ENCODE measurements at places on chromosomes 13 and 19. TPM values are rescaled to one million over a fixed set of nuclear protein-coding genes. Genes with fewer than 3 reads are reported as not detected.

- DNase-seq: peak; percentile 93
Measured at GRCh38 chr19:1503089-1503924, 9.5 kb downstream of the ADAMTSL5 start.

- no peak for DNase-seq
Measured at GRCh38 chr13:27921421-27921960, 1.7 kb downstream of the PDX1 start.

GRCh38 chr13:25190771-25191170 is 18.7 kb upstream of the AMER2 start:
- no peak for DNase-seq

- DNase-seq: no peak
Measured at GRCh38 chr13:83716121-83716520, 166.2 kb downstream of the SLITRK1 start.

DNA sequence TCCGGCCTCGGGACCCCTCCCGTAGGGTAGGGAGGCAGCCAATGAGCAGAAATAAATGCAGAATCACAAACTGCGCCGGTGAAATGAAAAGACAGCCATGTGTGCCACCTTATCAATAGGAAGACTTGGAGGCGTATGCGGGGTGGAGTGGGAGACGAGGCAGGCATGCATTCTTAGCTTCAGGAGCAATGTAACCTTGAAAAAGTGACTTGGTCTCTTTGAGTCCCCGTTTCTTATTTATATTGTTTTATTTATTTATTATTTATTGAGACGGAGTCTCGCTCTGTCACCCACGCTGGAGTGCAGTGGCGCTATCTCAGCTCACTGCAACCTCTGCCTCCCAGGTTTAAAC is 16.0 kb downstream of the SSC5D start:
- no peak for DNase-seq

DNA sequence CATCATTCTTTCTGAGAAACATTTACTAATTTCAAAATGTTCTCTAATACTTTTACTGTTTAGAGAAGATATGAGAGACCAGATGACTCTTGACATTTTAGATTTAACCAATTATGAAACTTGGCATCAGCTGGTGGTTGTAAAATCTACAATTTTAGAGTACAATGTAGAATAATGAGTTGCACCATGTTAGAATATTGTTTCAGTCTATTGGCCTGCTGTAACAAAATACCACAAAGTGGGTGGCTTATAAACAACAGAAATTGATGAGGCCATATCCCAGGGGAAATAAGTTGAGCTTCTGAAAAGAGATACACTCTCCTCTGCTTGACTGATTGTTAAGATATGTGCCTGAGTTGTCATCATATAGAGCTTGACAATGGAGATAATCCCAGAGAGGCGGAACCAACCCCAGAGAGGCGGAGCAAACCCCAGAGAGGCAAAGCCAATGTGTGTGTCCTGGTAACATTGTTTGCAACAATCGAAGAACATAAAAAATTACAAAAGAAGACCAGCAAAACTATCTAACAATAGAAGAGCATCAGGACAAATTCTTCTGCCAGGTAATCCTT is 373.0 kb upstream of the SLITRK1 start:
- DNase-seq: no peak

DNA sequence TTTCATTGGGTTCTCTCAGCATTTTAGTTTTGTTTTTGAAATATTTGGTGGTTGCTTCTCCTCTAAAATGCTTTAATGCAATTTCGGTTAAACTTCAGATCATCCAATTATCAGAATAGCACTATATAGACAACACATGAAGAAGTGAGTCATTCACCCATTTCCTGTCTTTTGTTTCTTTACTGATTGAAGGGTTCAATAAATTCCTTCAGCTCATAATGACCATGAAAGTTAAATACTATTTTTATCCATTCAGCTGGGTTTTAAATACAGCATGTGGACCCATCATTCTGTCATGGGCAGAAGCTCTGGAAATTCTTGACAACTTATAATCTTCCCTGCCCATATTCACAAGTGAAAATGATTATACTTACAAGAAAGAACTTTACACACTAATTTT is 187.2 kb downstream of the ITGBL1 start:
- no peak for DNase-seq

- peak; percentile 17 for DNase-seq
Measured at GRCh38 chr13:75357576-75358289, 124.2 kb downstream of the TBC1D4 start.

DNA sequence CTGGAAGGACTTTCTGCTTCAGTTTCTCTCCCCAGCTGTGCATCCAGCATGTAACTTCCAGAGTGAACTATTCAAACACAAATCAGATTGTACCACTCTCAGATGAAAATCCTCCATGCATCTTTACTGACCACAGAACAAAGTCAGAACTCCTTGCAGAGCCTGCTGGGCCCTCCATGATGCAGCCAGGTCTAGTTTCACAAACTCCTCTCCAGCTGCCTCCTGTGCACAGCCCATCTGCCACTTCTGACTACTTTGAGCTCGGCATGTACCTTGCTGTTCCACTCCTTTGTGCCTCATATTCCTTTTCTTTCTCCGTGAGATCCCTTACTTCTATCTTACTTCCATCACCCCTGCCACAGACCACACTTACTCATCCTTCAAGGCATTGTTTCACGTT is 31.4 kb downstream of the NALCN start:
- no peak for DNase-seq

DNA sequence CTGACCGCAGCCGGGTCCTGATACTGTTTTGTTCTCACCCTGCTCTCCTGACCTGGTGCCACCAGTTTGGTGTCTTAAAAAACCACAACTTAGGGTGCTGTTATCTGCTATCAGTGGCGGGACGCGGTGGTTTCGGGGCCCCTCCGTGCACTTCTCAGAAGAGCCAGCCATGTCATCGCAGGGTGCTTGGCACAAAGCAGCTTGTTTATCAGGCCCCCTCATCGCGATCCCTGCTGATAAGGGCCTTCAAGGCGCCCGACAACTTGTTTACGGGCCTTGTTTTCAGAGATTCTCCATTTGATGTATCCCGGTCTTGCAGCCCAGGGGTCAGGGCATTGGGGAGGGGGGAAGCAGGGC is 58.1 kb upstream of the KLF2 start:
- DNase-seq: no peak

GRCh38 chr13:50552424-50552966 is 291.0 kb downstream of the DLEU7 start:
- no peak for DNase-seq

- DNase-seq: no peak
Measured at GRCh38 chr19:35123573-35123972, 8.0 kb downstream of the FXYD3 start.

DNA sequence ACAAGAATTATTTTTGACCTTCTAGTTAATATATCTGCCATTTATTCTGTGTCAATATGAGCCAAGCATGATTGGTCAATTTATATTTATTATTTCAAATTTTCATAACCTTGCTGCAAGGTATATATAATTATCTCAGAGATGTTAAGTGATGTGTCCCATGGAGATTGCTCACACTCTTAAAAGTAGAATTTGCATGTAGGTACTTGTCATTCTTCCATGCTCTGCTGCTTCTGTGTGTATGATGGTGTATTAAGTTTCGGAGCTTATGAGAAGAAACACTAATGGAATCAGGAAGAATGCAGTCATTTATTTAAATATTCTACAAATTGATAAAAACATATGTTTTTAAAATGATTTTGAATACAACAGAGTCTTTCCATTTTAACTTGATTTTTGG is 586.8 kb upstream of the MIR17HG start:
- DNase-seq: no peak

DNA sequence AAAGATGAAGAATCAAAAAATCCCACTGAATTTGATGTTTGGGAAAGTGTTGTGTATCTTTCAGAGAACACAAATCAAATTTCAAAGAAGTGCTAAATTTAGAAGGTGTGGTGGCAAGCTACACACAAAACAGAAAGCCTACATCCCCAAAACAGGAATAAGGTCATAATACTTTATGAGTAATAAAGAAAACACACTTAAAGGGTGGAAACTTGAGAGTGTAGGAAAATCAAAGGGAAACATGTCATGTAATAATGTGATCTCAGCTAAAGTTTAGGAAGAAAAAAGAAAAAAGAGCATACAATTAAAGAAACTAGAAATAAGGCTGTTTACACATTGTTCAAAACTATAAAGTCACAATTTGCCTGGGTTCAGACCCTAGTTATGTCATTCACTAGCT is 668.7 kb downstream of the PCDH17 start:
- DNase-seq: no peak

DNA sequence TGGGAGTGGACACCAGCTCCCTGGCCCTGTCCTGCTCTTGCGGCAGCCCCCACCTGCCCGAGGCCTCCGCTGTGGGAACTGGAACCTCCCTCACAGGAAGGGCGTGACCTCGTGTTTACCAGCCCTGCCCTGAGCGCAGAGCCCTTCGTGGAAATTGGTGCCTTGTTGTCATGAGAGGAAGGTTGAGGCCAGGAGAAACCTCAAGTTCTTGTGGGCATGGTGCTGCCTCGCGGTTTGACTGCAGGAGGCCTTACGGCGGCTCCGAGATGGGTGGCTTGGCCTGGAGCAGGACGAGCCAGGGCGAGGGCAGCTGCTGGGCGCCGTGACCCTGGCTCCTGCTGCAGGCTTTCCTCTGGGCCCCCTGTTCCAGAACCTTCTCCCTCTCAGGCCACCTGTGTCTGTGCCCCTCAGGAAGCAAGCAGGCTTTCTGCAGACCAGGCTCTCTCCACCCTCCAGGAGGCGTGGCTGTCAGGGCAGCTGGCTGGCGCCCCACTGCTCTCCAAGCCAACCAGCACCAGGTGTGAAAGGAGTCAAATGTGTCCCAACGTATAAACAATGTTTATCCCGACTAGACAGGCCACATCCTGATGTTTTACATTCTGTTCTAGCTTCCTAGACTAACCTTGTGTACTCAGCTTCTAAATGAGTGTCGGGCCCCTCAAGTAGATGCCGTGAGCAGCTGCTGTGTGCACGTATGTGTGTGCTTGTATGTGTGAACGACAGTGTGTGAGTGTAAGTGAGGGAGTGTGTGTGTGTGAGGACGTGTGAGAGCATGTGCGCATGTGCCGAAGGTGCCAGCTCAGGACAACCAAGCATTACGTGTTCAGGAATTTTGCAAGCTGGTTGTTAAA is 10.4 kb upstream of the RASA3 start:
- DNase-seq: no peak

DNA sequence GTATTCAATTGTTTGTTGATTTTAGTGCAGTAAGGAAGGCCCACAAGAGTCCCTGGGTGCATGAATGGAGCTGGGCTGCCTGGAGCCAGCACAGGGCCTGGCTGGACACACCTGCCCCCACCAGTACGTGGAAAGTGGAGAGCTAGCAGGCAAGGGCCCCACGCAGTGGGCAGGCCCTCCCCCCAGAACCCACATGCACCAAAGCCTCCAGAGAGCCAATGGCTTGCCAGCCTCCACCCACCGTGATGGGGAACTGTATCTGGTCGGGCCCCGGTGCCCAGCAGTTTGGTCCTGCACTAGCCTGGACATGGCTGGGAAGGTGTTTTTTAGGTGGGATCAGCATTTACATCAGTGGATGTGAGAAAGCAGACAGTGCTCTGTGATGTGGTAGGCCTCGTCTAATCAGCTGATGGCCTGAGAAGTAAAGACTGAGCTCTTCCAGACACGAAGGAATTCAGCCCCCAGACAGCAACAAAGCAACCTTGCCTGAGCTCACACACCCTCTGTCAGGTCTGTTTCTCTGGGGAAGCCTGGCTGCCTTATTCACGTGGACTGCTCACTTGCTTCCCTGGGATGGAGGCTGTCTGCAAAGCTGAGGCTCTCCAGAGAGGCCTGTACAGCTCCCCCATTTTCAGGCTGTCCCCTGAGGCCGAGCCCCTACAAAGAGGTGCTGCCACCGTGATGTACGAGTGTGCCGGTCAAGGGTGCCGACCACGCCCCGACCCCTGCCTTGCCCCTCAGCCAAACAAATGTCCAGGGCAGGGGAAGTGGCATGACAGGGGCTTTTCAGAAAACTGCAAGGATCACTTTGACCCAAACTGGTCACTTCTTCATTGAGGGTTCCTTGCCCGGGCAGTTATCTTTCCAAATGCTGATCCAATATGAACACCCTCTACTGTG is 27.5 kb downstream of the RAB20 start:
- DNase-seq: no peak

DNA sequence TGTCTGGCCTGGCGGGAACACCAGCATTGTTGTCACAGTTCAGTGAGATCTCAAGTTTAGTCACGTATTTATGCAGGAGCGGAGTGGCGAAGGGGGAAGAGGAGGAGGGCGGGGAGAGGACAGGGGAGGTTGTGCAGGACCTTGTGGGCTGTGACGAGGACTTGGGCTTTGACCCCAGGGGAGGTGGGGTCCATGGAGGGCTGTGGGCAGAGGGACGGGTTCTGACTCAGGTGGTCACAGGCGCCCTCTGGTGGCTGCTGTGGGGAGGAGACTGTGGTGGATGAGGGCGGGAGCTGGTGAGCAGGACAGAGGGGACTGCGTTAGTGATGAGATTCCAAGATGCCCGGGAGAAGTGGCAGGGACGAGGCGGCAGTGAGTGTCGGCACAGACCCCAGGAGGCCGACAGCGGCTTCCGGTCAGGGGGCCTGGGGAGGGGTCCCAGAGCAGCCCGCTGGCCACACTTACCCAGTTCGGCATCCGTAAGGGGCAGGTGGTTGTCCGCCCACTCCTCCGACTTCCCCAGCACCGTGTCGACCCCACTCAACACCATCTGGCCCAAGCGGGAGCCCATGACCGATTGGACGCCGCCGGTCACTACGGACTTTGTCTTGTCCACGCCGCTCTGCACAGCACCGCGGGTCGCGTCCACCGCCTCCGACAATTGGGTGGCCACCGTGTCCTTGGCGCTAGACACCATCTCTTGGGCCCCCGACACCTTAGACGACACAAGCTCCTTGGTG is 15.7 kb downstream of the PLIN3 start:
- DNase-seq: peak; percentile 60

DNA sequence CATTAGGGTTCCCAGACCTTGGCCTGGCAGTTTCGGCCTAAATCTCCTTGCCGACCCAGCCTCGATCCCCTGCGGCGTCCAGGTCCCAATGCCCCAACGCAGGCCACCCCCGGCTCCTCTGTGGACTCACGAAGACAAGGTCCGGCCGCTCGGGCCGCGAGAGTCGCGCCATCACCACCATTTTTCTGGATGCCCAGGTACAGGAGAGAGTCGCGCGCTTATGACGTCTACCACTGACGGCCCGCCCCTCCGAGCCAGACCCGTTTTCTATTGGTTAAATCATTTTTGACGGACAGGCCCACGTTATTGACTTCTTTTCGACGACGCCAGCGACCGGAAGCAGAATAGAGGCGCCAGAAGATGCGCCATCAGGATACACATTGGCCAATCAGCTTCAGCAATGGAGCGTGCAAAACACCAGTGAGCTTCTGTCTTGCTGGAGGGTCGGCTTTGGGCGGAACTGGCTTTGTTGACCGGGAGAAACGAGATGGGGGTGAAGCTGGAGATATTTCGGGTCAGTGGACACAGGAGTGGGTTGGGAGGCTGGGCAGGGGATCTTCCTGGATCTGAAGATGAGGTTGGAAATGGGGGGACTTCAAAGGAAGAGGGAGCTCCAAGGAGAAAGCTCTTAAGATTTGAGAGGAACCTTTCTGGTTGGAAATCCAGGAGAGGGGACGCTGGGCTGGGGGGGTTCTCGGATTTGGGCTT is at the start of the genes PET100 and XAB2:
TSS of gene PET100 (plus strand) at position 447 of the 708 bp plus-strand sequence. CDS start at position 488, 41 bp downstream.
TSS of gene XAB2 (minus strand) at position 199 of the 708 bp plus-strand sequence. CDS start at position 181, 18 bp downstream.
- DNase-seq: peak; percentile 96

- no peak for DNase-seq
Measured at GRCh38 chr13:40794414-40795368, 5.3 kb downstream of the SLC25A15 start.

The MICU2 gene
- polyA plus RNA-seq: 50.3 TPM

The TPRX2 gene
- not detected for polyA plus RNA-seq

The ZNF730 gene
- 5.2 TPM for polyA plus RNA-seq

The PEAK3 gene
- not detected for polyA plus RNA-seq

The ADGRE1 gene
- polyA plus RNA-seq: not detected

The PPM1N gene
- 14.4 TPM for polyA plus RNA-seq

The ZNF506 gene
- polyA plus RNA-seq: 4.1 TPM

The CCDC8 gene
- 4.9 TPM for polyA plus RNA-seq

The HIF3A gene
- polyA plus RNA-seq: 38.8 TPM

Data from H1 (cell line).